ENCODE measurements at places on chromosomes 13 and 19. TPM values are rescaled to one million over a fixed set of nuclear protein-coding genes. Genes with fewer than 3 reads are reported as not detected.

DNA sequence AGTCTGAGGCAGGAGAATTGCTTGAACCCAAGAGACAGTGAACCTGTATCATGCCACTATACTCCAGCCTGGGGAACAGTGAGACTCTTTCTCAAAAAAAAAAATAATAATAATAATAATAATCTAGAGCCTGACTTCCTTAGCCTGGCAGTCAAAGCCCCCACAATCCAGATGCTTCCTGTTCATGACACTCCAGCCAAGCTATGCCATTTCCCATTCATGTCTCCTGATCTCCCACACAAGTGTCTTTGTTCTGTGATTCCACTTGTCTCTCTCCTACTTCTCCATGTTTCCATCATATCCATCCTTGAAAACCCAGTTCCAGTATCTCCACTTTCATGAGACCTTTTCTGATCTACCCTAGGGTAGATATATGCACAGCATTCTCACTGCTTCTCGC is 150.7 kb downstream of the FOXO1 start:
- no peak for DNase-seq

Gene POSTN
- 1,932 TPM for polyA plus RNA-seq

DNA sequence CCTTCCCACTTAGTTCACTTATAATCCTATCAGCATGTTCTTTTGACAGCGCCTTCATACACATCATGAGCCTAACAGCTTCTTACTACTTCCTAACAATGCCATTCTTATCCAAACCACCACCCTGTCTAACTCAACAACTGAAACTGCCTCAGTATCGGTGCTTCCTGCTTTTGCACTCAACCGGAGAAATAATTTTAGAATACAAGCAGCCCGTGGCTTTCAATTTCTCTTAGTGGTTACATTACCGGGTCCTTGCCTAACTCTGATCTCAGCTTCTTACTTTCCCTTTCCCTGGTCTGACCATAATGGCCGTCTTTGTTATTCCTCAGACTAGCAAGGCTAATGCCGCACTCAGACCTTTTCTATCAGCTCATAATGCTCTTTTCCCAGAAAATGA is 17.0 kb downstream of the ZFP82 start:
- DNase-seq: no peak

GRCh38 chr13:97696921-97697320 is 256.6 kb upstream of the IPO5 start:
- DNase-seq: no peak

DNA sequence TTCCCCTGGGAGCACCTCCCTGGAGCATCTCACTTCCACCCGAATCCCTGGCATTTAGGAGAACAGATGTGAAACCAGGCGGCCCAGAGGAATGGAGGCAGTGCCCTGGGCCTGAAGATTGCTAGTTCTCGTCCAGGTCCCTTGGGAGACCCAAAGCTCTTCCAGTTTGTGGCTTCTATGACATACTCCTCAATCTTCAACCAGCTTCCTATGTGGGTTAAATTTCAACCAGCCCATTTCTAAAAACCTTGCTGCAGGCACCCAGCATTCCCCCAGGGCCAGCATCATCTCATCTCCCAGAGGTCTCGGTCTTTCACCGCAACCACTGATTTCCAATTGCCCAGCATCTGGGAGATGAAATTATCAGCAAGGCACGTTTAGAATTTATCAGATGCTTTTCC is 46.0 kb upstream of the STK24 start:
- no peak for DNase-seq

DNA sequence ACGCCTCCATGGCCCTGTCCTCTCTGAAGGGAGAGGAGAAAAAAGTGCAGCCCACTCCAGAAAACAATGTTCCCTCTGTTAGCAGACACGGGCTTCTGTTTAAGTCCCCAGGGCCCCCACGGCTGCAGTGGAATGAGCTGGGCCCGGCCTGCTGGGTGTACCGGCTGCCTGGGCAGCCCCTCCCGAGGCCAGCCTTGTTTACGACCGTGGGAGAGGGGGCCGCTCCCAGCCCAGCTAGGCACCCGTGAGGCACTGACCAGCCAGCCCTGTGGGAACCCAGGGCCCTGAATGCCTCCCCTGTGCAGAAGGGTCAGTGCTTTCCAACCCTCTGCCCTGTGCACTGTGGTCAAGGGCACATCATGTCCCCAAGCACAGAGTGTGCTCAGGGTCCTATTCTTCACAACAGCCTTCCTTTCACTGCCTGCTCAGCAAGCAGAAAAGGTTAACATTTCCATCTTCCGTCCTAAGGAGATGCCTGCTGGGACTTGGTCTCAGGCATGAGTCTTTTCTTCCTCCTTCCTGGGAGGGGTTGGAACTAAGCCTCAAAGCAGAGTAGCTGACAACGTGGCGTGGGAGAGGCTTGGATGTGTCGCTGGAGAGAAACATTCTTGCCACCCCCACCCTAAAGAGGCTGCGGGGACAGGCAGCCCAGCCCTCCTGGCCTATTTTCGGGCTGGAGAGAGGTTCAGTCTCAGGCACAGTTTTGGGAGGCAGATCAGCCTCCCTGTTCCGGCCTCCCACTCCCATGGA is 90.1 kb downstream of the RGCC start:
- no peak for DNase-seq

Gene CGB1
- polyA plus RNA-seq: not detected

DNA sequence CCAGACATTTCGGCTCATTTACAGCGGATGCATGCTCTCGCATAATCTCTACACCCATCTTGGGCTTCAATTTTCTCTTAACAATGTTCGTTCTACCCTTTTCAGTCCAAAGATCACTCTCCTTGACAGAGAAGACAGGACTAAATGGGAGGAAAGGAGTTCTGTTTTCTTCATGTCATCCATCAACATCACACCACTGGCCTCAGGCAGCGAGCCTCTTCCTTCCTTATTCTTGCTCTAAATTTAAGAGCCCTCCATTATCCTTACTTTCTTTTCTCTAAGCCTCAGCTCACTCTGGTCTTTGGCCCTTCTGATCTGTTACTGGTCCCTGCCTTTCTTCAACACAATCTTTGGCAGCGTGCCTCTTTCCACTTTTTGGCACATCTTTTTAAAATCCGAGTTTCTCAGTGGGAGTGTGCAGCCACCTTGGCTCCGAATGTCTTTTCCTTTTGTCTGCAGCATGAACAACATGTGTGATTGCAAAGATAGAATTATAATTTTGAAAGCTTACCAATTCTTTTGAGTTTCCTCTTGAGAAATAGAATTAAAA is 98.7 kb downstream of the FAM216B start:
- DNase-seq: no peak

GRCh38 chr13:77386046-77386445 is 59.2 kb upstream of the MYCBP2 start:
- DNase-seq: no peak

GRCh38 chr13:109576331-109576813 is 210.0 kb downstream of the IRS2 start:
- DNase-seq: no peak

DNA sequence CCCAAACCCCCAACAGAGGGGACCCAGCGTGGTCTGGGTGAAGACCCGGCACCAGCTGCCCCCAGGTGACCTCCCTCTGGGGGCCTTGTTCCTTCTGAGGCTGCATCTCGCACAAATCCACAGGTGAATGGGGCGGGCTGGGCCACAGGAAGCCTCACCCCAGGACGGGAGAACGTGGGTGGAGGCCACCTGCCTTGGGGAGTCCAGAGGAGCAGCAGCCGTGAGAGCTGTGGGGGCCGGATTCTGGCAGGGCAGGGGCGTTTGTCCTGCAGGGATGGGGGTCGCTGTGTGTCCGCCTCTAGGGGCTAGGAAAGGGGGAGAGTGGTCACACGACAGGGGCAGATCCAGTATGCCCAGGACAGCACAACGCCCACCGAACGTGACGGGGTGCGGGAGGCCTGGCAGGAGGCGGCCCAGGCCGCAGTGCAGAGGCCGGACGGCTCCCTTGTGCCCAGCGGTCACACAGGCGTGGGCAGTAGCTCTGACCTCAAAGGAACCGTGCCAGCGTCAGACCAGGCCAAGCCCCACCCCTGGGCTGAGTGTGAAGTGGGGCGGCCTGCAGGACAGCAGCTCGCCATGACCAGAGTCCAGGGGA is 6.7 kb downstream of the POLR2E start:
- DNase-seq: no peak

DNA sequence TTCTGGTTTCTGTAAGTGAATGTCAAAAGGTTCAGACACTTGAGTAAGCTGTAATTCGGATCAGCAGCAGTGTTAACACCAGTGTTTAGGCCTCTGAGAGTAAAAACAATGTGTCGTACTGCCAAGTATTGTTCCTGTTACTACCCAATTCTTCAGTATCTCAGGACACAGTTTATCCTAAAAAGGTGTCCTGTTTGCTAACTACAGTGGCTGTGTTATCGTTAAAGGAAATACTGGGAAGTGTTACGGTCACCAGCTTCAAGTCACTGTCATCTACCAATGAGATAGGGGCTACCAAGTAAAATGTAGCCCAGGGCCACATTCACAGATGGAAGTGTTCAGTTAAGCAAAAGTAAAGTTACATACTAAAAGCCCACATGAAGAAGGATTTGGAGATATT is 2.3 kb upstream of the UPF3A start:
- DNase-seq: no peak

GRCh38 chr13:33761740-33762139 is 56.2 kb upstream of the RFC3 start:
- DNase-seq: no peak

Gene NLRP11
- polyA plus RNA-seq: not detected

Gene ZNF547
- 4.2 TPM for polyA plus RNA-seq

GRCh38 chr13:112619730-112620631 is 32.0 kb upstream of the TUBGCP3 start:
- no peak for DNase-seq

Gene ALG11
- 19.8 TPM for polyA plus RNA-seq

GRCh38 chr19:52138278-52138982 is 1.3 kb downstream of the ZNF616 start:
- DNase-seq: no peak

DNA sequence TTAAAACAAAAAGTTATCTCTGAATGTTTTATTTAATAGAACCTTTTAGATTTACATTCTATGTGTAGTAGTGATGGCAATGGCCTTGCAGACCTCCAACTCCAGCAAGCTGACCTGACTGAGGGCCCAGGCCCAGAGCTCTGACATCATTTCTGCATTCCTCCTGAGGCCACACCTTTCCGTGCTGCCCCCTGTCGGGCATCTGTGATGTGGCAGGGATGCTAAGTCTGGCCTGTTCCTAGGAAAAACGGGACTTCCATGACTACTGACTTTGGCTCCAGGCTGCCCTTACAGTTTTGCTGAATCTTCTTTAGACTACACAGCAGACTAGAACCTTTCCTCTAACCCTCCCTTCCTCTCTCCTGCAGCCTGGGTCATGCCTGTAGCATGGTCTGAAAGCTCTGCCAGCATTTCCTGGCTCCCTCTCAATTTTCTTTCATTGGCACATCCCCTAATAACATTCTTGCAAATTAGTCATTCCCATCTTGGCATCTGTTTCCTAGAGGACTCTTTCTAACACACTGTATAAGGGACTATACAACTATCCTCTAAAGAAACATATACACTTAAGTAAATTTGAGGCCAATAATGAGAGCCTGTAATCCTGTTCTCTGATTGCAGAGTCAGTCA is 249.1 kb downstream of the GPC5 start:
- DNase-seq: no peak

Gene ZNF492
- 0.56 TPM for polyA plus RNA-seq

GRCh38 chr13:103931331-103931845 is 865.2 kb upstream of the SLC10A2 start:
- no peak for DNase-seq

All from forelimb muscle (tissue), 1 donor.